AG04450 (cell line): ENCODE measurements at places on chromosomes 2 and 18.

- DNase-seq: no peak
These were observed 127.7 kb downstream of the DOK6 start for GRCh38 chr18:69528435-69528834.

DNA sequence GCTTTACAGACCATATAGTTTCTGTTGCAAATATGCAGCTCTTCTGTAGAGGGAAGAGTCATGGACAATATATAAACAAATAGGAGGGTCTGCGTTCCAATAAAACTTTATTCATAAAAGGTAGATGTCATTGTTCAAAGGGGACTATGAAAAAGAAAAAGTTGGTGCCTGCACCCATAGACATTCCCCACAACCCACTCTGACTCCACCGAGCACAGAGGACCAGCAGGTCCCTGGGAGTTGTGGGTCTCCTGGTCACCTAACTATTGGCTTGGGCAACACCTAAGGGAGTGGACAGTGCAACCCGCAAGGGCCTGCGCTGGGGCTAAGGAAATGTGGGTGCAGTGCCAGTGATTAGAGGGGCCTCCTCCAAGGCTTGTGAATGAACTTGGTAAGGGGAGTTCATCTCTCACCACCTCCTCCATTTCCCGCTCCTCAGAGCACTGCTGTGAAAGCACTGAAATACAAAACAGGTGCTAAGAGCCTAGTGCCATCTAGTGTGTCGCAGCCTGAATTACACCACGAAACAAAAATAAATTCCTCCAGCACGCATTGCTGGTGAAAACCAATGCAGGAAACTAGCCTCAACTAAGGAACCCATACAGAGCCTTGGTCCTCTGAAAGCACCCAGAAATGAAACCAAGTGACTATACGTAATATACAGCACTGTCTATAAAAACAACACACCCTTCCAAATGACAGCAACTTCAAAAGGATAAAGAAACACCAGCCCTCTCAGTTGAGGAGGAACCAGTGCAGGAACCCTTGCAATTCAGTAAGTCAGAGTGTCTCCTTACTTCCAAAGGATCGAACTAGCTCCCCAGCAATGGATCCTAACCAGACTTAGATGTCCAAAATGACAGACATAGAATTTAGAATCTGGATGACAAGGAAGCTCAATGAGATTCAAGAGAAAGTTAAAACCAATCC is 166.6 kb downstream of the RNF144A start:
- DNase-seq: no peak

- no peak for DNase-seq
These were observed 12.8 kb upstream of the EFEMP1 start for GRCh38 chr2:55936351-55936750.

GRCh38 chr2:68643011-68643873 is at the start of gene PROKR1:
Gene PROKR1, plus strand, starts transcription at chr2:68643579. Its CDS starts 2,243 bp downstream, at chr2:68645822.
- no peak for DNase-seq

GRCh38 chr2:230758566-230759480 is 46.2 kb downstream of the CAB39 start:
- peak; percentile 82 for DNase-seq

- DNase-seq: no peak
These were observed 7.4 kb downstream of the SP9 start for GRCh38 chr2:174341995-174342685.

GRCh38 chr2:61210332-61210981 is 48.5 kb downstream of the C2orf74 start:
- DNase-seq: peak; percentile 23

- no peak for DNase-seq
These were observed 226.9 kb downstream of the VAPA start for GRCh38 chr18:10140461-10141282.

GRCh38 chr2:98520806-98521205 is 76.1 kb downstream of the INPP4A start:
- no peak for DNase-seq

DNA sequence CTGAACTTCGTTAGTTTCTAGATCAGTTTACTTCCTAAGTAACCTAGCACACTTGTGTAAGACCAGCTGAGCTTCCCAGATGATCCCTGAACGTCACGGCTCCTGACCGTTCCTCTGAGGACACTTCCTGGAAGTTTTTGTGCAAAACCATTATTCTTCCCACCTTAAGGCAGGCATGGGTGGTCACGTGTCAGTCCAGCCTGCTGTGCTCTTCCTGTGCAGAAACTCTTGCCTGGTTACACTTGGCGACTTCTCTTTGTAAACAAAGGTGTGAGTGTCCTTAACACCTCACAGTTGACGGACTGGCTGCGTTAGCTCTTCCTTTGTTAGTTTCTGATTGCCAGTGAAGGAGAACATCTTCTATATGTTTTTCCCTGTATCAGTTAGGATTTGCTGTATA is 118.3 kb downstream of the SH3RF3 start:
- DNase-seq: no peak

- DNase-seq: no peak
These were observed 44.2 kb upstream of the SALL3 start for GRCh38 chr18:78935406-78935805.

GRCh38 chr2:191262436-191262835 is 17.2 kb downstream of the MYO1B start:
- no peak for DNase-seq

GRCh38 chr2:30371772-30372373 is 75.2 kb upstream of the LCLAT1 start:
- no peak for DNase-seq

- no peak for DNase-seq
These were observed 94.0 kb downstream of the PLA2R1 start for GRCh38 chr2:159968279-159968900.

DNA sequence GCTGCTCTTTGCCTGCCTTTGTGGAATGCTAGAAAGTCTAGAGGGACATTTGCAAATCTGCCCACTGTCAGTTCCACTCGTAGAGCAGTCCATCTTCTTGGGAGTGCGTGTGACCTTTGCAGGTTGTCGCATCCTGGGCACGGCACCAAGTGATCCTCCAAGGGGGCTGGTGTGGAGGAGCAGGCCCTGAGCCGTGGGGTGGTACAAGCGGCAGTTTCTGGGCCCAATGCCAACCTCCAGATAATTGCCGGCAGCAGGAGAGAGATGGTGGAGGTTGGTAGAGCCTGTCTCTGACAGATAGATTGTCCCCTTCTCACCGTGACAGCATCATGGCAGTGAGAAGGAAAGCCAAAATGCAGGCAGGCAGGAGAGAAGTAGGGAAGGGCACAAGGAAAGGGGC is 150.7 kb upstream of the SLC14A2 start:
- DNase-seq: no peak

DNA sequence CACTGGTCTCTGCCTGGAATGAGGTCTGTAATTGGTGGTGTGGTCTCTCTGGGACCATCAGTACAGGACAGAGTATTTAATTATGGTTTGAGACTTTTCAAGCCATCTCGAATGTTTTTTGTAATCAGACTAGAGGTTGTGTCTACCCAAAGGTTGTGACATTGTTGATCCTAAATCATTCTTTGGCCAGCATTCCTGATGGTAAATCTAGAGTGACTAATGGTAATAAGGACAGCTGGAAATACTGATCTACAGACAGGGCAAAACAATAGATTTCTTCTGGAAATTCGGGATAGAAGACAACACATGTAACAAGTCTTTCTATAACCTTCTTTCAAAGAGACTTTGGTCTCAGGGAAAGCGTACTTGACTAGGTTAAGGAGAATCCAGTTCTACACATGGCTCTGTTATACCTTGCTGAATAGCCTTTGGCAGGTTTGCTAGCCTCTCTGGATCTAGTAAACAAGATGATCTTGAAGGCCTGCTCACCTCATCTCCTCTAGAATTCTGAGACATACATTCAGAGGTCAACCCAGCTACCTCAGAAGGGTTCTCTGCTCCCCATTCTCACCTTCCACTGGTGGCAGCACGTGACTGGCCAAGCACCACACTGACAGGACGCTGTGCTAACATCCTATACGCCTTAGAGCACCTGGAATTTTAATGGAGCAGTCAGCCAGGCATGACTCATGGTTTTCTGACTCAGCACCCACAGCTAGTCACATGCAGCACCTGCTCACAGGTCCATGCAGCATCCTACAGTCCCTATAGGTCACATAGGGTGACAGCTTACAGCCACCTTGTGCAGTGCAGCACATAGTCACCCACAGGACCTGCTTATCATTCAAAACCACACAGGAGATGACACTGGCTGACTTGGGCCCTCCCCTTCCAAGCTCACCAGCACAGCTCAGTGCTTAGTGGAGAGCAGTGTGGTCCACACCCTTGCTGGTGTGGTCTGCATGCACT is 12.2 kb downstream of the PLB1 start:
- no peak for DNase-seq

GRCh38 chr2:29323301-29323700 is 208.1 kb downstream of the CLIP4 start:
- DNase-seq: no peak

DNA sequence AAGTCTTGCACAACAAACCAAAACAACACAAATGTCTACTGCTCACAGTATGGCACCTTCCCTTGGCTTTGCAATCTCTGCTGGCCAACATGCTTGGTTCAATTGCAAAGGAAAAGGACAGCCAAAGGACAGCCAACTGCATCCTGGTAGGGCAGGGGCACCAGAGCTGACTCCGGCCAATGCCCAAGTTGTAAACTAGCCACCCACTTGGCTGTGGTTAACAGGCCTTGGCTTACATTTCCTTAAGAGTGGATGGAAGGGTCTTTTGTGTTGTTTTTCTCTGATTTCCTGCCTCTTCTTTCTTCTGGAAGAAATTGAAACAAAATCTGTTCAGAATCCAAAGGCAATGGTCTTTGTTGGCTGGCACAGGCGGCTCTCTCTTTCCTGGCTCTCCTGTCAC is 119.1 kb upstream of the TRIB2 start:
- DNase-seq: no peak

GRCh38 chr2:127155947-127156346 is 49.0 kb upstream of the BIN1 start:
- no peak for DNase-seq

GRCh38 chr2:64873472-64873924 is 115.7 kb upstream of the SLC1A4 start:
- DNase-seq: no peak

- peak; percentile 11 for DNase-seq
These were observed 75.2 kb downstream of the MAP2 start for GRCh38 chr2:209499069-209499468.

- DNase-seq: no peak
These were observed 8.3 kb upstream of the CASP10 start for GRCh38 chr2:201174687-201175086.

- no peak for DNase-seq
These were observed 69.2 kb downstream of the EHBP1 start for GRCh38 chr2:62774555-62775366.

DNA sequence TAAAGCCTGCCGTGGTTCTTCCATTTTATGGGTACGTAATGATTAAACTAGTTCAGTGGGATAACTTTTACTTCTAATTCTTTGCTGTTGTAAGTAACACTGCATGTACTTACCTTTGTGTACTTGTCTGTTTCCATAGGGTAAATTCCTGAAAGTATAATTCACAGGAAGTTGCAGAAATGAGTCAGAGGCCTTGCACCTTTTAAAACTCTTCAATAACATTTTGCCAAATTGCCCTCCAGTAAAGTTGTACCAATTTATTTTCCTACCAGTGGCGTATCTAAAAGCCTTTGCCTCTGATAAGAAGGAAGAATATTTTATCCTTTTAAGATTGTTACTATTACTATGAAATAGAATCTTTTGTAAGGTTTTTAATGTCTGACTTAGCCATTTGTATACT is 65.1 kb downstream of the CAB39 start:
- no peak for DNase-seq

- DNase-seq: no peak
These were observed 845 bp upstream of the MYCN start for GRCh38 chr2:15939556-15939853.

DNA sequence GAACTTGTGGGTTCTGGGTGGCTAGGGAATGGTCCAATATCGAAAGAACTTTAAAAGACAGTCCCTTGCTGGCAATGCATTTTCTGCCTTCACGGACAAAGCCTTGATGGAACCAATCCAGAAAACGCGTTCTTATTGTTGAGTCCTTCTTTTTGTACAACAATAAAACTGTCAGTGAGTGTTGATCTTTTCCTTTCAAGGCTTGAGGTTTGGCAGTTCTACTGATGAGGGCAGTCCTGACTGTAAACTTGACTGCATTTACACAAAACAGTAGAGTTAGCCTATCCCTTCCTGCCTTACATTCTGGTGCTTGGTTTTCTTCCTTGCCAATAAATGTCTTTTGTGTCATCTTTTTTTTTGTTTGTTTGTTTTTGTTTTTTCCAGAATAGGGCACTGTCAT is 2.5 kb upstream of the UGT1A7 start:
- DNase-seq: no peak

- no peak for DNase-seq
These were observed 2.1 kb downstream of the CTDP1 start for GRCh38 chr18:79681484-79682387.

- DNase-seq: no peak
These were observed 61.1 kb upstream of the RND3 start for GRCh38 chr2:150548527-150548926.

DNA sequence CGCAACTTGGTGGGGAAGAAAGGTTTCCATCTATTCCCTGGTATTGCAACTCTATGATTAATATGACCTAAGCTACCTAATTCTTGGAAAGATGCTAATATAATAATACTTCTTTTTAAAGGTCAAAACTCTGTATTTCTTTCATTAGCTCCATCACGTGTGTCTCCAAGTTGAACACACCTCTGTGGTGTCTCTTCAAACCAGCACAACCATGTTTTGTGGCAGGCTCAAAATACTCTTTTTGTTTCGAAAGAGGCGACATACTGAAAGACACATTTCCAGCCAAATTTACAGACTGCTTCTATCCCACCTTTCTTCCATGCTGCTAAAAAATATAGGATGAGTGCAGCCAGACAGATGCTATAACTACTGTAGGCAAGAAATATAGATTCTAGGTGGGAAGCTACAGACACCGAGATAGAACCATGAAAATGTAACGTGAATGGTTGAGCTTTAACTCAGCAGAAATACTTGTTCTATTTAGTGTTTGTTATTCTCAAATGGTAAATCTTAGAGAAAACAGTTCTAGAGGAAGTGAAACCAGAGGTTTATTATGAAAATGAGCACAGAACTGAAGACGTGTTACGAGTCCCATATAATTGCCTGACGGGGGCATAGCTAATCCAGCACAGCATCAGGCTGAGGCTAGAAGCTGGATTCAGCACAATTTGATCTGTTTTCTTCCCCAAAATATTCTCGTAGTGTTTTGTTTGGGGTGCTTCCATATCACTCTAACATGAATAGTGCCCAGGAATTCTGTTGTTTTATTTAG is 991.5 kb upstream of the FANCL start:
- no peak for DNase-seq

- DNase-seq: no peak
These were observed 104.3 kb downstream of the SRBD1 start for GRCh38 chr2:45506756-45507155.

GRCh38 chr18:77032181-77032701 is 100.3 kb downstream of the MBP start:
- no peak for DNase-seq

GRCh38 chr2:17076533-17076932 is 410.9 kb upstream of the CYRIA start:
- no peak for DNase-seq

DNA sequence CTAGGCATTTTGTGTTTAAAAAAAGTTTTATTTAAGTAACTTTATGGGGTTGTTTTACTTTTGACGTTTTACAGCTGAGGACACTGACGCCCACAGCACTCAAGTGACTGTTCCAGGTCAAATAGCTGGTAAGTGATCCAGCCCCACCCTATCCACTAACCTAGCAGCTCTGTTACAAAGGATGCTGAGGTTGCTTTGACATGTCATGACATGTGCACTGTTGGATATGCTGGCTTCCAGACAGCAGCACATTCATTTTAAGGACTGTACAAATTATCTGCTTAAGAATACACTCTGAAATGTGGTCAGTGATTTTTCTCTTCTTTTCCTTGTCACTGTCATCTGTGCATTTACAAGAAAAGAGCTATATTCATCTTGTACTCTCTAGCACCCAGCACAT is 417.5 kb downstream of the ZEB2 start:
- no peak for DNase-seq
